ENCODE measurements at places on chromosomes 1 and 21.

DNA sequence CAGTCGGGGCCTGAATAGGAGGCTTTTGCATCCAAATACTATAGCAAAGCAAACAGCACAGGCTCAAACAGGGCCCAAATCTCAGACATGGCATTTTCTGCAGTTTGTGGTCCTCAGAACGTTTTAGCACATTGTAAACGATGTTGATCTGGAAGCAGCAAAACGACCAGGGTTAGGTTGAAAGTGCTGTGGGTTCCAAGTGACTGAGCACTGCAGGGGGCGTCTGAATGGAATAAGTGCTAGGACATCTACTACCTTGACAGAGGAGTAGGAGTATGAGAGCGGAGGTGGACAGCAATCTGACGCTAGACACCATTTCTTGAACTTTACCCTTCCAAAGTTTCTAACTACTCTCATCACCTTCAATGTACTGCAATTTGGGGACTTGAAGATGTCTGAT is 214.9 kb downstream of the BARHL2 start:
- DNase-seq: no peak

DNA sequence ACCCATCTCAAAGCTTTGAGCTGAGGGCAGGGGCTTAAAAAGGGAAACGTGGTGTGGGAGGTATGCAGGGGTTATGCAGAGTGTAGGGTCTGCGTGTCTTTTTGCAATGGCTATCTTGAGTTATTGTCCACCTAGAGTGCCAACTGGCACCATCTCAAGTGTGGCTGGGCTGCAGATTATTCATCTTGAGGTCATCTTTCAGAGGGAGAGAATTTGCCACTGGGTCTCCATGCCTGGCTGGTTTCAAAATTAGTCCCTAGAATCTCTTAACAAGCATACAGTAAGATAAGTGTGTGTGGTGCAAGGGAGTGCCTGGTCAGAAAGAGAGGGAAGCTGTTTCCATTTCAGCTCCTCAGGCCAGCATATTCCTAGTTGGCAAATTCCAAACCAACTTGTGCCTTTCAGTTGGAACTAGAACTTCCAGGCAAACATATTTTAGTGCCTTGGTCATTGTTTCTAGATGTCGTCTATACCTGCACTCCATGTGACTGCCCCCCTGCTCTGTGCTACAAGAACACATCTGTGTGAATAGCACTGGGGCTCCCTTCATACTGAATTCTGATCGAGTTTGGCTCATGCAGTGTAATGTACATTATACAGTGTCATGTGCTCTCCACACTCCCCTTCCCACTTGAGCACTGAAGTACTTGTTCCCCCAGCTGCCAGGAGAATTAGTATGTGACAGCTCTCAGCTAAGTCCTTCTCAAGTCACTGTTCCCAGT is 5.0 kb upstream of the OR2T8 start:
- no peak for DNase-seq

- no peak for DNase-seq
Measured at GRCh38 chr1:182897696-182898095, 55.3 kb downstream of the SHCBP1L start.

- no peak for DNase-seq
Measured at GRCh38 chr1:119686661-119687060, 25.1 kb upstream of the PHGDH start.

- no peak for DNase-seq
Measured at GRCh38 chr1:169250022-169250421, 117.6 kb downstream of the NME7 start.

- DNase-seq: no peak
Measured at GRCh38 chr1:6248161-6248776, 4.3 kb downstream of the HES3 start.

DNA sequence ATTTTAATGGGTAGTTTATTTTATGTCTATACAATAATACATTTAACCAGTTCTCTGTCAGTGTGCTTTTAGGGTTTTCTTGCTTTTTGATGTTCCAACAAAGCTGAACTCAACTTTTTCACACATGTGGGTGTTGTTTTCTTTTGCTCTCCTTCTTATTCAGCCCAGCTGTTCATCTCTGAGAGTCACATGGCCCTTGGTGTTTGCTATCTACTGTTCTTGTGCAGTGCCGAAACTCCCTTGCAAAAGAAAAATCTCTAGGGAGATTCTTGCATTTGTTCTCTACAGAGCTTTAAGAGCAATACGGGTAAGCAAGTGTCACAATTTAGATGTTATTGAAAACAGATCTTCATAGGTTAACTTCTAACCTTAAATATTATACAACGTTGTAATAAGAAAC is 281.1 kb upstream of the CXADR start:
- no peak for DNase-seq

GRCh38 chr1:201758499-201759050 is 70.4 kb upstream of the IPO9 start:
- DNase-seq: no peak

GRCh38 chr1:70171512-70171911 is 33.9 kb downstream of the LRRC40 start:
- no peak for DNase-seq

DNA sequence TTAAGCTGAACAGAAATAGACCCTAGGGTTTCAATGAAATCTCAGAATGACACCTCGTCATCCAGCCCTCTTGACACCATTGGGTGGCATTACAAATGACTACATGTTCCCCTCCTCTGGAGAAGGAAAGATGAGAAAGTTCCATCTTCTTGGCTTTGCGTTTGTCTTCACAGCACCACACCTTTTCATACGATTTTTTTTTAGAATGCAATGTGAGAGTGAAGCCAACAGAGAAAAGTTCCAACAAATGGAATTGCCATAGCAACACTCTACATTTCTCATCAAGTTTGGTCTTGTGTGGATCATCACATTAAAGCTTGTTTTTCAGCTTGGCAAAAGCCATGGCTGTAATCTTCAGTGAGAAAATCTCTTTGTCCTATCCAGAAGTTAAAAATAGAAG is 183.4 kb upstream of the SNX7 start:
- no peak for DNase-seq

GRCh38 chr1:23673086-23673813 is 18.4 kb upstream of the RPL11 start:
- DNase-seq: peak; percentile 33

DNA sequence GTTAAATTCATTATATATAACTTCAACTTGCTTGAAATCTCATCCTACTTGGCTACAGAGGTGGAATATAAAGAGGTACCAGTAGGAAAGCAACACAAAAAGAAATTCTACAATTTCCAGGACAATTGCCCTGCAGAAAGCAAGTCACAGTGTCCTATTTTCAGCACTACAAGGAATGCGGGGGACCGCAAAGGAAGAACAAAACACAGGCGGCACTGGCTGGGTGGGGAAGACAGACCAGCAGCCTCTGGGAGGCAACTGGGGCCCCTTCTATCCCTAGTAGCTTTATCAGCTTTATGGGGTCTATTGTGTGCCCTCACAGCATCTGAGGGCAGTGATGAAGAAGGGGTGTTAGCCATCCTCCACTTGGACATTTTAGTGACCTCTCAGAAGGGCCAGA is 30.5 kb downstream of the SLC9A1 start:
- no peak for DNase-seq

- DNase-seq: peak; percentile 53
Measured at GRCh38 chr1:89540406-89540970, 15.9 kb downstream of the LRRC8B start.

- no peak for DNase-seq
Measured at GRCh38 chr1:87829360-87829759, 500.7 kb downstream of the LMO4 start.

DNA sequence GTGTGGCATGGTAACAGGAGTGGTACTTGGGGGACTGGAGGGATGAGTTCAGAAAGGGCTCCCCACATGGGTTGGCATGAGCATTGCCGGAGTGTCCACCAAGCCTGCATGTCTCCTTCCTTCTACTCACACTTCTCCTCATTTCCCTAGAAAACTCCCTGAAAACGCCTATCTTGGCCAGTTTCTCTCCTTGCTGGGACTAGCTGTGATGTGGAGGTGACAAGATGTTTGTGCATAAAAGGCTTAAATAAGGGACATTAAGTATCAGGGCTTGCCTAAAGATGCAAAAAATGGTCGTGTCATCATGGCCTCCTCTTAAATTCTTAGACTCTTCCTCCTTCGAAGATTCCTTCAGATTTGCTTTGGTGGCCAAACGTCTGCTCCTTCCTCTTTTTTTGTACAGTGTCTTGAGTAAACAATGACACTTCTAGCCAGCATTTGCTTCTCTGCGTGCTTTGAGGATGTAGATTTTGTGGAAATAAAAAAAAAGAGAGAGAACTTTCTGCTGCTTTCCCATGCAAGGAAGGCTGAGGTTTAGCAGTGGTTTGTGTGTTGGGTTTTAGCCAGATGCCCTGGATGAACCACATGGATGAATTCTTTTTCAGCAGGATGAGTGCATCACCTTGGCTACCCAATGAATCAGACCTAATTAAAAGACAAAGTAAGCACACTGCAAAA is 239.1 kb upstream of the IRF2BP2 start:
- DNase-seq: no peak

GRCh38 chr1:67898033-67898726 is 64.9 kb upstream of the GNG12 start:
- DNase-seq: no peak

DNA sequence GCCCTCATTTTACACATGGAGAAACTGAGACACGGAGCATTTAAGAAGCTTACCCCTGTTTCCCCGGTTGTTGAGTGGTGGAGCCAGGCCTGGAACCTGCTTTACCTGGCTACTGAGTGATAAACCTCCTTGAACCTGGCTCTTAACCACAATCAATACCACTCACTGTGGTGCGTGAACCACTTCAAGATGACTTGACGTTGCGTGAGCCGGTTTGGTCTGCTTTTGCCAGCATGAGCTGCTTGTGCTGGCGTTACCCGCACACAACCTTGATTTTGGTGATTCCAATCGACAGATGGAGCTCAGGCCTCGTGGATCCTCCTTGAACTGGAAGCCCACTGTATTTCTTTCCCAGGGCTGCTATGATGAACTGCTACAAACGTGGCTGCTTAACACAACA is 6.1 kb upstream of the TINAGL1 start:
- no peak for DNase-seq

GRCh38 chr1:174171073-174171472 is 11.8 kb downstream of the RABGAP1L start:
- no peak for DNase-seq

Measured in stimulated activated CD4-positive, alpha-beta T cell treated with anti-CD3 and anti-CD28 coated beads, Interleukin-15, amount 100 ng/mL, for 24 hours (primary cell).